ENCODE measurements at places on chromosomes 12 and 14. TPM values are rescaled to one million over a fixed set of nuclear protein-coding genes. Genes with fewer than 3 reads are reported as not detected.

The CLEC6A gene
- total RNA-seq, result not detected

The ABCD4 gene
- total RNA-seq, result 32.6 TPM

The ADAM20 gene
- total RNA-seq, result not detected

The NYNRIN gene
- total RNA-seq, result 0.39 TPM

The HIF1A gene
- total RNA-seq, result 168 TPM
